ENCODE measurements at places on chromosomes 7 and 10.

- DNase-seq = no peak
Measured at GRCh38 chr10:73172867-73173266, 4.9 kb downstream of the FAM149B1 start.

GRCh38 chr10:33087922-33088321, 129.9 kb upstream of the ITGB1 start:
- DNase-seq = no peak

GRCh38 chr7:46982928-46983327, 599.0 kb downstream of the TNS3 start:
- no peak for DNase-seq

GRCh38 chr7:6438427-6438826, 9.3 kb downstream of the DAGLB start:
- no peak for DNase-seq

DNA sequence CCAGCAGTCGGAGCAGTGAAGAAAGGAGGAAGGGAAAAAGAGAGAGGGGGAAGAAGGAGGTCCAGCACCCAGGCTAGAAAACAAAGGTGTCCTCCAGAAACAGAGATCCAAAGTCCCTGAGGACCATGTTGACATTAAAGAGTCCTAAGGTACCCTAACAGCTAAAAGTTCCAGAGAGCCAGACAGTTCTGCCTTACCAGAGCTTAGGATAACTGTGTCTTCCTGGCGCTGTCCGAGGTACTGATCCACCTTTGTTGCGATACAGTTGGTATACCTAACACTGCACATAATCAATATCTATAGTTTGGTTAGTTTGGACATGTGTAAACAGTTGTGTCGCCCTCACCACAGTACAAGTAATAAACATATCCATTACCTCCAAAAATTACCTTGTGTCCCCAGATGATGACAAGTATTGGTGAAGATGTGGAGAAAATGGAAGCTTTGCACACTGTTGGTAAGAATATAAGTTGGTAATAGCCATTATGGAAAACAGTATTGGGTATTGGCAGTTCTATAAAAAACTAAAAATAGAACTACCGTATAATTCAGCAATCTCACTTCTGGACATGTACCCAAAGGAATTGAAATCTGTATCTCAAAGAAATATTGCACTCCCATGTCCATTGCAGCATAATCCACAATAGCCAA, 59.8 kb downstream of the GRID1 start:
- DNase-seq = peak; percentile 34

DNA sequence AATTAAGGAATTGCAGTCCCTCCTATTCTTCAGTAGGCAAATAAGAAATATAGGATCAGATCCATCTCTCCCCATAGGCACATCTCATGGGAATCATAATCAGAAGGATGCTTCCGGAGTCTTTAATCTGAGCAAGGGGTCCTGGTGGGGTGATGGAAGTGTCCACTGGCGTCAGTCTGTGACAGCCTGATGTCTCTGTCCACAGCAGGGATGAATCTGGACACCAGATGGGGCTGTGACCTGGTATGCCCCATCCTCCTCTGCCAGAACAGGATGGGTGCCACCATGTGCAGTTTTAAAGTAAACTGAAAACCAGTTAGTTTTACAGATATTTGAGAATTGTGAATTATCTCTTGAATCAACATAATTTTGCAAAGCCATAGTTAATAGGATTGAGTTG, 148.7 kb downstream of the C1GALT1 start:
- peak; percentile 17 for DNase-seq

DNA sequence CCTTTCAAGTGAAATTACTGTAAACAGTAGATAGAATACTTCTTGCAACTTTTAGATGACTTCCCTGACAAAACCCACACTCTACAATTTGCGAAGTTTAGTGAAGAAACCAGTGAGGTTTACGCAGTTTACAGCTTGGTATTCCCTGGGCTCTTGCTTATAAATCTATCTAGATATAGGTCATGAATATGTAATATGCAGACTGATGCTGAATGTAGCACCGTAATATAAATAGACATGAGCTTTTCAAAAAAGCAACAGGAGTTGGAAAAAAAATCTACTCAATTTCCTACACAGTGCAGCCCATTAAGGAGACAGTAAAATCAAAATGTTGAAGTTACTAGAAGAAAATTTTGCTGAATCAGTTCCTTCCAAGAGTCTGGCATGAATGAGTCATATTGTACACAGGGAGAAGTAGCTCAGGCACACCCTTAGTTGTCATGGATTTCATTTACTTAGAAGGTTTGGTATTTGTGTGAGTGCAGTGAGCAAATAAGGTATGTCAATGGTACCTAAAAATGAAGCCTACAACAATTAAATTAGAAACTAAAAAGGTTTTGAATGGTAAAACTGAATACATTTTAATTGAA, 67.7 kb upstream of the NEUROD6 start:
- peak; percentile 17 for DNase-seq

DNA sequence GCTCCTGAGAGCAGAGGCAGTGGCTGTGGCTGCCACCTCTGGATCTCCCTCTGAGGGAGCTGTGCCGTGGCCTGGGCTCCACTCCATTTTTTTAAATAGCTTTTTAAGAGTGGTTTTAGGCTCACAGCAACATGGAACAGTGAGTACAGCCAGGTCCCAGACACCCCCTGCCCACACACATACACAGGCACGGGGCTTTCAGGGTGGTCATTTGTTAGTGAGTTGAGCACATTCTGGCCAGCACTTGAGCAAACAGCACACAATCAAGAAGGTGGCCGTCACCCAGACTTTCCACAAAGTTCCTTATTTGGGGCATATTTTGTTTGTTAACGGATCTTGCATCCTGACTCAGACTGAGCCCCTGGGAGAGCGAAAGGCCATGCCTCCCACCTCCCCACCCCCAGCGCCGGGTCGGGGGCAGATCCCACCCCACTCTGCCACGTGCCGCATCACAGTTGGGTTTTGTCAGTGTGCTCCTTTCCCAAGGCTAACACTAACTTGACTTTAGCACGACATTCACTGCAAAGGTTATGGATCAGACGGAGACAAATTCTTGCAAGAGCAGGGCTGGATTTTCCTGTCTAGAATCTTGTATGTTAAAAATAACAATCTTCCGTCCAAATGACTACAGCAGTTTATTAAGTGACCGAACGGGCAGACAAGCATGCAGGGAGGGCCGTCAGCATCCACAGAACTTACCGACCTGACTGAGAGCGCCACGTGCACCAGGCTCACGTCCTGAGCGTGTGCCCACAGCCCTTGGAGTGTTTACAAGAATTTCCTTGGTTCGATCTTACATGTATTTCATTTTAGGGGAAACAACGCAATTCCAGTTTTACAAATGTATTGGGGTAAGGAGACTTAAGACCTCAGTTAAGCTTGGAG, 156.5 kb upstream of the NPS start:
- DNase-seq = no peak

DNA sequence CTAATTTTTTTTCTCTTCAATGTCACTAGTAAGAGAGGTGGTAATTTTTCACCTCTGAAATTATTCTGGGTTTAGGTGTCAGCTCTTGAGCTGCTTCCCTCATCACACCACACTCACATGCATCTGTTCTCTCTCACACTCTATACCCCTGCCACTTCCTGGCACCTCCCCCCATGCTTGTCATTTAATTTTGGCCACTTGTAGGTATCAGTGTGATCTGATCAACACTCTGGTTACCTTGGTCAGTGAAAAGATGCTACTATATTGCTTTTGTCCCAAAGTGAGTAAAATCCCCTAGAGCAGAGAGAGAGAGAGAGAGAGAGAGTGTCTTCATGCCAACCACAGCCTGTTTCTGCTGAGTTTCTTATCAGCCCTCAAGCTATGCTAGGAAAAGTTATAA, 42.5 kb downstream of the STK17A start:
- no peak for DNase-seq

GRCh38 chr7:99855236-99855635, 21.6 kb downstream of the OR2AE1 start:
- no peak for DNase-seq

DNA sequence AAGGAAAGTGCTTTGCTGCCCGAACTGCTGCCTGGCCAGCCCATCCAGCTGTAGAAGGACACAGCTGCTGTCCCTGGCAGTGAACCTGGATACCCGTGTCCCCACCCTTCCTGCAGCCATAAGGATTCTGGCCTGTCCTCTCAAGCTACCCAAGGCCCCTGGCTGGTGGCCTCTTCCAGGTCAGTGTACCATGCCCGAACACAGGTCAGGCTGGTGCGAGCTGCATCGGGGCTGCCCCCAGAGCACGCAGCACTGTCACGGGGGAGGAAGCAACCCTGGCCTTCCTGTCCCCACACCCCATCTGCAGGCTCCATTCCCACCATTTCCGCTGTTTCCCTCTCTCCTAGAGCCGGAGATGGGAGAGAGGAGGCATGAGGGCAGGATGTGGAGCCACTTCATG, 30.5 kb upstream of the PWWP2B start:
- no peak for DNase-seq

DNA sequence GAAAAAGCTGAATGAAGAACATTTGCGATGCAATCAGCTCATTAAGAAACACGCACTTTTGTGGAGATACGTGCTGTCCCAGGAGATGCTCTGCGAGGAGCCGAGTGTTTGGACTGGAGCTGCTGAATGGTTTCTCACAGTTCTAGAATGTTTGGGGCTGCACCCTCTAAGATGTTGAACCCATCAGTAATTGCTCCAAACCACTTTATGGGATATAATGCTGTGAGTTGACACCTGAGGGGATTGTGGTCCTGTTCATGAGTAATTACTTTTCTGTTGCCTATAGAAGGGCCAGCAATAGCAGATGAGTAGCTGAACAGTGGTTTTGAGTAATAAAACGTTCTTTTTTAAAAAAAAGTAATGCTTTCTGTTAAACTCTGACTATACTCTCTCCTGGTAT, 63.1 kb downstream of the IKZF1 start:
- no peak for DNase-seq

GRCh38 chr10:32962521-32962920, 4.5 kb upstream of the ITGB1 start:
- no peak for DNase-seq

DNA sequence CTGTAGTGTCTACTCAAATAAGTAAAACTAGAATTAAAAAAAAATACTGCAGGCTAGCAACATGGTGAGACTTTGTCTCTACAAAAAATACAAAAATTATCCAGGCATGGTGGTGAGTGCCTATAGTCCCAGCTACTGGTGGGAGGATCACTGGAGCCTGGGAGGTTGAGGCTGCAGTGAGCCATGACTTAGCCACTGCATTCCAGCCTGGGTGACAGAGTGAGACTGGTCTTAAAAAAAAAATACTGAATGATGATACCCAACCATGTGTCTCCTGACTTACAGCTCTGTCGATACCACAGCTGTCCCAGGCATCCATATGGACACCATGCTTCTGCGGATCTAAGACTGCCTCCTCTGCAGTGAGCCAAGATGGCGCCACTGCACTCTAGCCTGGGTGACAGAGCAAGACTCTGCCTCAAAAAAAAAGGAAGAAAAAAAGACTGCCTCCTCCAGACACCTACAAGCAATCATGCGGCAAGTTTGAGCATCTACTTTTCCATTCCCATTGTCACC, 7.9 kb upstream of the FRAT1 start:
- no peak for DNase-seq
